Effector memory CD8-positive, alpha-beta T cell (primary cell): ENCODE measurements at places on chromosomes 3 and 15.

DNA sequence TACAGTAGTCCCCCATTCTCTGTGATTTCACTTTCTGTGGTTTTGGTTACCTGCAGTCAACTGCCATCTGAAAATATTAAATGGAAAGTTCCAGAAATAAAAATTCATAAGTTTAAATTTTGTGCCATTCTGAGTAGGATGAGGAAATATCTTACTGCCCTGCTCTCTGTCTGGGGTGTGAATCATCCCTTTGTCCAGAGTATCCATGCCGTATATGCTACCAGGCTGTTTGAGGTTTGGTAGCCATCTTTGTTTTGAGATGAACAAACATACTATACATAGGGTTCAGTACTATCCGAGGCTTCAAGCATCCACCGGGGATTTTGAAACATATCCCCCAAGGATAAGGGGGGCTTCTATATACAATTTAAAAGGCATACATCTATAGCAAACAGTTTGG is 16.3 kb upstream of the FEM1B start:
- no peak for DNase-seq

DNA sequence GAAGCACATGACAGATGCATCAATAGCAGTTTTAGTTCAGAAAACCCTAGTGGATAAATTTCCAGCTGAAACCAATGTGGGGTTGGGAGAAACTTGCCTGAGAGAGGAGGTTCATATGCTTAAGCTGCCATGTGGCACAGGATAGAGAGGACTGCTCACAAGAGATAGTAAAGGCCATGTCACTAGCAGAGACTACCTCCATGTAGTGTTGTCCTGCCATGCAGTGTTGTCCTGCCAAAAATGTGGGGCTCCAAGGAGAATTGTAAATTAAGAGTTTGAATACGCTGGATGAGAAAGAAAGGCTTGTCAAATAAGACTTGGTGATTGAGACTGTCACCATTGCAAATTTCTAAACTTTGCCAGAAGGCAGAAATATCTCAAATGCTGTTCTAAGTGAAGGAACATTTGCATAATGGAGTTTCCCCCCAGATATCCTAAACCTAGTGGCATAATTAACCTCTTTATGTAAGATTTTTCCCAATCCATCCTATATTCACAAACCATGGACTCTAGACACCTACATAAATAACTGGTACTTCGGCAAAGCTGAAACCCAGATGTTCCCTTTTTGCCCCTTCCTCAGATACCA is 938.3 kb upstream of the ALCAM start:
- no peak for DNase-seq

- DNase-seq, result no peak
These were observed 29.1 kb downstream of the SSR3 start for GRCh38 chr3:156525808-156526207.

- DNase-seq, result no peak
These were observed 12.6 kb upstream of the APH1B start for GRCh38 chr15:63264688-63265293.

DNA sequence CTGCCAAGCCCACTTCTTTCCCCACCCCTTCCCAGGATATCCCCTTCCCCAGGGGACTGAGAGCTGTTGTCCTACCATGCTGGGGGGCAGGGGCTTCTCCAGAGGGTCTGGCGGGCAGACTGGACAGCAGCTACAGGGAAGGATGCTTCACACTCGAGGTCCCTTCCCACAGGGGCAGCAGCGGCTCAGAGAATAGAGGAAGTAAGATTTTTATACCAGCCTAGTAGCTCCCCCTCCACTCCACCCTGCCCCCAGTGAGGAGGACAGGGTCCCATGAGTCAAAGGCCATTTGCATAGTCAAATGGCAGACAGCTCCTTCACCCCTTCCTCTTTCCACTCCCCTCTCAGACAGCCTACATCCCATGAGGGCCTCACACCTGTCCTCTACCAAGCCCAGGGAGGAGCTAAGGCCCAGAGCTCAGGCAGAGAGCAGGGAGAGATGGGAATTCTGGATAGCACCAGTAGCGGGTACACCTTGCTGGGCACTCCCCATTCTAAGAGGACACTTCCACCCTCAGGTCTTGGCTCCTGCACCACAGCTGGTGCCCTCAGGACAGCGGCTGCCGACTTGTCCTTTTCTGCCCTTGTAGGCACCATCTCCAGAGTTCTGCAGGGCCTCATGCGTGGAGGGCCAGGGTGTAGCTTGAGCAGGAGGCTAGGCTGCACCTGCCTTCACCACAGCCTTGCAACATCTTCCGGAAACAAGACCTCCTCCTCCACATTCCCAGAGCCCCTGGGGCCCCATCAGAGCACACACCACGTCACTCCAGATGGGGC is at the start of gene TLR9:
Gene TLR9 (minus strand): TSS at position 194 of the 777 bp plus-strand sequence. CDS start 116 bp downstream, at position 78.
- DNase-seq, result no peak
